ENCODE measurements at places on chromosomes 12 and 14. TPM values are rescaled to one million over a fixed set of nuclear protein-coding genes. Genes with fewer than 3 reads are reported as not detected.

DNA sequence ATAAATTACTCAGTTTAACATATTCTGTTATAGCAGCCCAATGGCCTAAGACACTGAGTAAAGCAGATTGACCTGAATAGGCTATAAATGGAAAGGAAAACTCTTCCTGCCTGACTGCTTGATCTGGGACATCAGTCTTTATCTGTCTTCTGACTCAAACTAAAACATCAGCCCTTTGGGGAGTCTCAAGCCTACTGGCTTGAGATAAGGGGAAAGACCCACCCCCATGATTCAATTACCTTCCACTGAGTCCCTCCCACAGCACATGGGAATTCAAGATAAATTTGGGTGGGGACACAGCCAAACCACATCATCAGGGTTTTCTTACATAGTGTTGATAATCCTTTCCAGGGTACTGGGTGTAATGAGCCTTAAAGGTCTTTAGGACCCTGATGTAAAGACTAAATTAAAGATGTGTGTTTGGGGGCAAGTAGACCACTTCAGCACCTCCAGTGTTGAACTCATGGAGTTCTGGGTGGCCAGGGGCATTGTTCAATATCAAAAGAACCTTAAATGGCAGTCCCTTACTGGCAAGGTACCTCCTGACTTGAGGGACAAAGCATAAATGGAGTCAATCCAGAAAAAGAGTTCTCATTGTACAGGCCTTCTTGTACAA, 67.8 kb downstream of the TSHR start:
- no peak for DNase-seq

- DNase-seq, result no peak
These were observed 129.4 kb upstream of the NPAS3 start for GRCh38 chr14:32809255-32809654.

DNA sequence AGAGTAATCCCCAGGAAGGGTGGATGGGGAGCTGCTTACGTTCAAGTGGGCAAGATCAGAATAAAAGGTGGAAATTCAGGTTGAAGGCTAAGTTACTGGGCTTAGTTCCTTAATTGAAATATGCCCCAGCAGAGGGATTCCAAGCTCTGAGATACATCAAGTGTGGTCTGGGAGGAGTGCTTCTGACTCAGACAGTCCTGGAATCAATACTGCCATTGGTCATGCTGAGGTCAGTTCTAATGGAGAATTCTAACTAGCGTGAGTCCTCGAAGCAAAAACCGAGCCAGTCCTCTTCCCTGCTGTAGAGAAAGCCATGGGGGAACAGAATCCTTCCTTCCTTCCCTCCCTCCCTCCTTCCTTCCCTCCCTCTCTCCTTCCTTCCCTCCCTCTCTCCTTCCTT, 39.9 kb downstream of the NOS1 start:
- DNase-seq, result no peak

DNA sequence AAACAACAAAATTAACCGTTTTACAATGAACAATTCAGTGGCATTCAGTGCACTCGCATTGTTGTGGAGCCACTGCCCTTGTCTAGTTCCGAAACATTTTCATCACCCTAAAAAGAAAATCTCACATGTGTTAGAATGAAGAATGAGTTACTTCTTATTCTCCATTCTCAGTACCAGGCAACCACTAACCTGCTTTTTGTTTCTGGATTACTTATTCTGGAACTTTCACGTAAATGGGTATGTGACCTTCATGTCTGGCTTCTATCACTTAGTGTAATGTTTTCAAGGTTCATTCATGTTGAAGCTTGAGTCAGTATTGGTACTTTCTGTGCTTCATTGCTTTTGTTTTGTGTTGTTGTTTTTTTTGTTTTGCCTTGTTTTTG, 15.6 kb downstream of the RCOR1 start:
- DNase-seq, result no peak

DNA sequence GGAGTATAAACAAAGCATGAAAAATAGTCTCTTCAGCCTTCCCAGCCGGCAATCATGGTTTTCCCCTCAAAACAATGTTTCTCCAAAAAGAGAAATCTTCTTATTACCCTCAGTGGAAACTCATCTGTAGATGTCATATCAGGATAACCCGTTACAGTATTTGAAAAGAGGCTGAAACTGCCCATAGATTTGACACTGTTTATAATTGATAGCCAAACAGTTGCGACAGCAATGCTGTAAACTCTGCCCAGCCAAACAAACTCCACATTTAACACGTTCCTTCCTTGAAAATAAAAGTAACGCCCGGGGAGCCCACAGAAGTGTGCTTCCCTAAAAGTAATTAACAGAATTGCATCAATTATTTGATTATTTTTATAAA, 201.3 kb upstream of the FOXN3 start:
- no peak for DNase-seq

DNA sequence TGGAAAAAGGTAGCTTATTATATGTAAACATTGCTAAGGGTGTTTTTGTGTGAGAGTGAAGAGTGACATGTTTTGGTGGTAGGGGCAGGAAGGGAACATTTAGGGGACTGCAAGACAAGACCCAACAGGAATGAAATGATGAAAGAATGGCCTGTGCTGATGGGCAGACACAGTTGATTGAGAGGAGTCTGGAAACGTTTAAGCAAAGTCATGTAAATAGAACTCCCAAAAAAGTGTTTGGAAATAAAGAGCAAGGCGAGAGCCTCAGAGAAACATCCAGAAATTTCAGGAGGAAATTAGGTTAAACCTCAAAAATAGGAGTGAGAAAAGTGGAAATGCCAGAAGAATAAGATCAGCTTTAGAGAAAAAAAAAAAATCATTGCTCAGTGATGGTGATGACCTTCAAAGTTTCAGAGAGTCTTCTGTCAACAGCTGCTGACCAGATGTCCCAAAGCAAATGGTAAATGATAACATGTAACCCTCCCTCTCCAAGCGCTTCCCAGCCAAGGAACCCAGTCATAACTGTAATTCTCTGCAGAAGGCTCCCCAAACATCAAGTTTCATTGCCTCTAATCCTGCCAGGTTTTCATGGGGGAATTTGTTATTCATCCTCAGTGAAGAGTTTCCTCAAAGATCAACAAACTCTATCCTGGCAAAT, 223.2 kb upstream of the FAR2 start:
- no peak for DNase-seq

DNA sequence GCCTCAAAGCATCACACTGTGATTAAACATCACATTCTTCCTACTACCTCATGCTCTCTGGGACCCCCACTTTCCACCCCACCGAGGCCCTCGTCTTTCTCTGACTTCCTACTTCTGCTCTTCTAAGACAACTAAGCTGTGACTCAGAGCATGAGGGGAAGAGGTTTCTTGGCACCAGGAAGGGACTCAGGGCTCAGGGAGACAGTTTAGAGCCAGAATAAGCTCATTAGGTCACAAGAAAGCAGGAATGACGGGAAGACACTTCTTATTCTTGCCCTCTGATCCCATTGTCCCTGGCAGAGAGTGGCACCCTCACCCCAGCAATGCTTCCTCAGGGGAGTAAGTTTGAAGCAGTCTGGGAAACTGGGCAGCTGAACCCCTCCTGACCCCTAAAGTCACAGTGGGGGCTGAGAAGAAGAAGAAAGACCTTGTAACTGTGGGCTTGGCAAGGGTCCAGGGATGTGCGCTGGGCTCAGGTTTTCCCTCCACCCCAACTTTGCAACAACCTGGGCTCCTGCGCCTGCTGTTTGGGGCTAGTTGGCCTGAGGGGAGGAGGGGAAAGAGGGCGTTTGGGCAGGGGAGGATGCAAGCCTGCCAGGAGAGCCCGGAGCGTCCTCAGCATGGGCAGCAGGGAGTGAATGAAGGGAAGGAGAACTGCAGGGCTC, 64.6 kb upstream of the ACTN1 start:
- no peak for DNase-seq

GRCh38 chr12:70853326-70853725, 67.2 kb downstream of the PTPRR start:
- DNase-seq, result no peak

- no peak for DNase-seq
These were observed 7.3 kb upstream of the CLMN start for GRCh38 chr14:95326987-95327386.

DNA sequence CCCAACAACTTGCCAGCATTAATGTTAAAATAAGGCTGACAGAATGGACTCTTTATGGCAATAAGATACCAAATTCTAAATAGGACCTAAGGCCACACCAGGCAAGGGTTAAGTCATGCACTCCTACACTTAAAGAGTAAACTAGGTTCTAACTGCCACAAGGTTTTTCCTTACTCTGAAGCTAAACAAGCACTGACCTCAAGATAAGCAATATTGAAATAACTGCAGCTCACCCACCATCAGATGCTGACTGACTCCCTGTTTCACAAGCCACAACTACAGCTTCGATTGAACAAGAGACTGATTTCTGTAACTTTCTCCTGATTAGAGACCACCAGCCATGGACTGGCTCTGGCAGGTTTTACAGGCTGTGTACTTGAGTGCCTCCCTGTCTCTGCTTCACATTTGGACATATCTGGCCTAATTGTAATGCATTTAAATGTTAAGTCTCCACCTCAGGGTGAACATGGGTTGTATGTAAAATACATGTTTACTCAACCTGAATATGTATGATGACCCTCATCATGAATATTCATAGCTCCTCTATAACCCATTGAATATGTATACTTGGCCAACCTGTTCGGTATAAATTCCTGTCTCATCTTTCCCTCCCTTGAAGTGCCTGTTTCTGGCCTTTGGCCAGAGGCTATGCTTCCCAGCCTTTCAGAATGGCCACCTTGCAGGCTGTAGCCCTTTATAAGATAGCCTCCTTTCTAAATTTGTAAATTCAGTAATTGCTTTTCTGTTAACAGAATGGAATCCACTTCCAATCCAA, 70.5 kb upstream of the DAAM1 start:
- no peak for DNase-seq

DNA sequence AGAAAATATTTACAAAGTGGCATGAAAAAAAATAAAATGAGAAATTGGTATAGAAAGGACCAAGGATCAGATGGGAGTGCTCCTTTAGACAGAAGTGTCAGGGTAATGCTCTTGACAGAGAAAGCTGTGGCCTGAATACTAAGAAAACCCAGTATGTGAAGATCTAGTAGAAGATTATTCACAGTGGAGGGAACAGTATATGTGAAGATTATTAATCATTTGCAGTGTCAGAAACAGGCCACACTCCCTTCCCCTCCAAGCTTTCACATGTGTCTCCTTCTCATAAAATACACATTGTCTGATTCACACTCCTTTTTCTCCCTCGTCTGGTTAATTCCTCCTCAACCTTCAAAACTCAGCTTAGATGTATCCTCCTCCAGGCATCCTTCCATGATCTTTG, 41.3 kb downstream of the CAPS2 start:
- DNase-seq, result no peak

GRCh38 chr14:64828071-64828470, 51.6 kb downstream of the SPTB start:
- no peak for DNase-seq

DNA sequence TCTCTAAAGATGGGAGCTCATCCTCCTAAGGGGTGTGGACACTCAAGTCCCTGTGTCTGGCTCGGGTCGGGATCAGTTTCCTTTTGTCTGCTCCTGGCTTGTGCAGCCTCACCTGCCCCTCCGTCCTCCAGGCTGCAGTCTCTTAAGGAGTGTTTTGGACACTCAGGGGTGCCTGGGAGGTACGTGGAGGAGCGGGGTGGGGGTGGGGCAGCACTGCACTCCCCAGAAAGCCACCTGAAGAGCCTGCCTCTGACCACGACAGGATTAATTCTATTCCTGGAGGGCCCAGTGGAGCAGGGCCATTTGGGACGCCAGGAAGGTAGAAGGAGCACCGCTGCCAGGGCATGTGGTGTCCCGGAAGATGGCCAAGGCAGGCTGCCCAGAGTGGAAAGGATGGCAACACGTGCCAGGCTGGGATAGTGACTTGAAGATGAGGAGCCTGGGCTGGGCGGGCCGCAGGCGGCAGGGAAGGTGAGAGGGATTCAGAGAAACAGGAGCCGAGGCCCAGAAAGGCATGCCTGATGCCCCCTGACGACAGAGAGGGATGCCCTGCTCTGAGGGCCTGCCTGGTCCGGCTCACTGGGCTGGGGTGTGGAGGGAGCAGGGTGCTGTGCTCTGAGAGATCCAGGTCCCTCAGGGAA, 14.8 kb upstream of the LRTM2 start:
- peak; percentile 71 for DNase-seq

DNA sequence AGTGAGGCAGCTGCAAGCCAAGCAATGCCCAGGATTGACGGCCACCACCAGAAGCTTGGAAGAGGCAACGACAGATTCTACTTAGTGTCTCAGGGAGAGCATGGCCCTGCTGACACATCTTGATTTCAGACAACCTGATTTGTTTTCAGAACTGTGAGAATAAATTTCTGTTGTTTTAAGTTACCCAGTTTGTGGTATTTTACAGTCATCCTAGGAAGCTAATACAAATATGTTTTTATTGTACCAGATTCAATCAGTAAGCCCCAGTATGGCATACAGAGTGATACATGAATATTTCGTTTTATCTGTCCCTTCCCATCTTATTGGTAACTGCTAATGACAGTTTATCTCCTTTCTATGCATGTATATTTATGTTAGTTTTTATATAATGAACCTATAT, 62.3 kb downstream of the SAMD4A start:
- no peak for DNase-seq

GRCh38 chr14:99768381-99768780, 24.8 kb upstream of the EML1 start:
- DNase-seq, result peak; percentile 63

DNA sequence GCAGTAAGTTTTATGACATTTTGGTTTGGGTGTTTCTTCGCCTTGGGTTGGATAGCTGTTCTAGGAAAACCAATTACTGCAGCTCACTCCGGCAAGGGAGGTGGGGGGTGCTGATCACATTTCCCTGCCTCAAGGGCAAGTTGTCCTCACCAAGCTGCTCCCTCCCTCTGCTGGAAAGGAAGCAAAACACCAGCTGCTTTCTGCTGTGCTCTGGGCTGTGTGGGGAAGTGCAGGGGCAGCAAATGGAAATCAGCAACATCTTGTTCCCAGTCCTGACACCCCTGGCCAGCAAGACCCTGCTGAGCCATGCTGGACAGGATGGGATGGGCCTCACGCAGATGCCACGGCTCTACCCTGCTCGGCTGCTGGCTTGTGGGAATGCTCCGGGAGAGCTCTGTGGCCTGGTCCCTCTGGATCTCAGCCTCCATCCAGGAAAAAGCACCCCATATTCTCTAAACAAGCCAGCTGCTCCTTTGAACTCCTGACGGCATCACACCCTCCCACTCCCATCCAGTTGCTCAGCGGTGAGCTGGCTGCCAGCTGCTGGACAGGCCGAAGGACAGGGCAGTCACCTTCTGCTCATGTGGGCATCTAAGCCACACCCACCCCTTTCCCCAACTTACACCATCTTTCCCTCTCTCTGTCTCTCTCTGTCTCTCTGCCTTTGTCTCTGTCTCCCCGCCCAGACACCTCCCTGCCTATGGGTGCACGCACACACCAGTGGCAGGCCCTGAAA, 52.4 kb upstream of the EIF5 start:
- no peak for DNase-seq

The MORN3 gene
- 0.08 TPM for total RNA-seq

The SLC5A8 gene
- total RNA-seq, result not detected

The ZNF410 gene
- 19.9 TPM for total RNA-seq

The TEX52 gene
- total RNA-seq, result not detected

The DEPDC4 gene
- 0.62 TPM for total RNA-seq

All from cardiac septum (tissue), 1 donor.